Activated CD8-positive, alpha-beta T cell treated with anti-CD3 and anti-CD28 coated beads for 36 hours (primary cell): ENCODE measurements at places on chromosomes 13 and 19. TPM values are rescaled to one million over a fixed set of nuclear protein-coding genes. Genes with fewer than 3 reads are reported as not detected.

The PMIS2 gene
- total RNA-seq: not detected

DNA sequence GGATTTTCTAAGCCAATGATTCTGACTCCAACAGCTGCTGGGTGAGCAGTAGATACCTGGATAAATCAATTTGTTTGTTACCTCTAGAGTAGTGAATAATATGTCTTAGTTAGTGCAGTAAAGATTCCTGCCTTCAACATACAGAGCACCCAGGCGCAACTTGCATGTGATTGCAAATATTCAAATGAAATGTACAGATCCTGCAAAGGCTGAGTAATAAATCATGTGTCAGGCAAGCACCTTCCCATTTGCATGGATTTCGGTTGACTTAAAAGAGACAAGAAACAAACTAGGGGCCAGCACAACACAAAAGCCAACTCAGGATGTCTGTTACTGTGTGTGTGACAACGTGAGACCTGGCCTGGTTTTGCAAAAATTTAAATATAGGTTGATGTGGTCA is 79.7 kb downstream of the TNFSF11 start:
- no peak for DNase-seq
- no peak overlapping the region for H3K4me3 ChIP-seq
- no peak overlapping the region for H3K27ac ChIP-seq

DNA sequence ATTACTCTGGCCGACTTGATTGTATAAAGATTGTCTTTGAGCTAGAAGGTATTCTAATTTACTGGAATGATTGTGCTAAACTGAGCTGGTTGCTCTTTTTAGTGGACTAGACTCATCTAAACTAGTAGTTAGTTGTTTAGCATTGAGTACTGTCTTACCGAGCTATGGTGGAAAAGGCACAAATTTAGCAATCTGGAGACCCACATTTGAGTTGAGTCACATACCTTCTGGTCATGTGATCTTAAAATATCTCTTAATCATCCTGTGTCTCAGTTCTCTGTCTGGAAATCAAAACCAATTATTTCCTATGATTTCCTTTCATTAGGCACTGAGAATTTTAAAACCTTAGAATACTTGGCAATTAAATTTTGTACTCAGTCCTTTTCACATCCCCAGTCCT is 349.5 kb downstream of the IRS2 start:
- H3K27ac ChIP-seq: no peak overlapping the region
- DNase-seq: no peak
- H3K36me3 ChIP-seq: no peaks in the 10 kb centered on the region
- H3K4me1 ChIP-seq: no peaks in the 10 kb centered on the region
- H3K4me3 ChIP-seq: no peak overlapping the region

DNA sequence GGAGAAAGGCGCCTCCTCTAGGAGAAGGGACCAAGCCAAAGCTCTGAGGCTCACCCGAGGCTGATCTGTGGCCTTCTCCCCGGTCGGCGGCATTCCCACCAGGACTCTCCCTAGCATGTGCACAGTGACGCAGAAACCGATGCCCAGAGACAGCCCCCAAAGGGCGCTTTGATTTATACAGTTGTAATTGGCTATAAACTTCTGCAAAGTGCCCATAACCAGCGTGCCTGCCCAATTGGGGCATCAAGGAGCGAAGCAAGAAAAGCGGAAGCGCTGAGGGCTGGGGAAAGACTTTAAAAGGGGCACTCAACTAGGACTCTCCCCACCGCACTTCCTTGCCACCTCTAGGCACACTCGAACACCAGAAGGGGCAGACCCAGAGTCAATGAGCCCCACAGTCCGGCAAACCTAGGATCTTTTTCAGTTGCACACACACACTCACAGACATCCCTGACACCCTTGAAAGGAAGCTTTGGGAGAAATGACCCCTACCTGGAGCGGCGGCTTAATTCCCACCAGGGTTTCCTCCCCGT is 1.8 kb downstream of the CDX2 start:
- no peak overlapping the region for H3K27ac ChIP-seq
- H3K36me3 ChIP-seq: no peaks in the 10 kb centered on the region
- H3K4me1 ChIP-seq: peaks cover 22% of the 10 kb centered on the region

The CHAF1A gene
- total RNA-seq: 78.3 TPM

GRCh38 chr13:25689539-25689938 is 317.8 kb downstream of the ATP8A2 start:
- H3K27me3 ChIP-seq: peaks cover 1% of the 10 kb centered on the region
- H3K36me3 ChIP-seq: no peaks in the 10 kb centered on the region
- no peak for DNase-seq
- no peaks in the 10 kb centered on the region for H3K4me1 ChIP-seq

DNA sequence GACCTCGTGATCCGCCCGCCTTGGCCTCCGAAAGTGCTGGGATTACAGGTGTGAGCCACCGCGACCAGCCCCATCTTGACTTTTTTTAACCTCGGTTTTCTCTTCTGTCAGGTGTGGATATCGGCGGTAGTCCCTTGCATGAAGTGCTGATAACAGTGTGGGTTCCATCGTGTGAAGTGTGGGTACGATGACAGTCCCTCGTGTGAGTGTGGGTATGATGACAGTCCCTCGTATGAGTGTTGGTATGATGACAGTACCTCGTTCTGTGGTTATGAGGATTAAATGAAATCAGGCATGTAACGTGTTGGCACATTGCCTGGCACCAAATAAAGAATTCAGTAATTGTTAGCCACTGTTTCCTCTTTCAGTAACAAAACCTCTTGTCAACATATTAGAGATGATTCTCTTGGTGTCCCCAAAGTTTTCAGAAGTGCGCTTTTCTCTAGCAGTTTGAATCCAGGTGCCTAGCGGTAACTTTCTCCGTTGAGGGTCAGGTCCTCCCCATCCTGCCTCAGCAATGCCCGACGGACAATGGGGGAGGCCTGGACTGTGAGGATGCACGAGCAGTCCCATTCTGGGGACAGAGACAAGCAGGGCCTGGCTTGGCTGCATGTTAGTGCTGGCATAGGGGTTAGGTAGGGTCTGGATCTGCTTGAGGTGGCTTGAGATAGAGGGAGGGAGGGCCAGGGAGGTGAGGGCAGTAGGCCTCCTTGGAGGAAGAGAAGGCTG is 15.3 kb downstream of the GATAD2A start:
- peaks cover 15% of the 10 kb centered on the region for H3K36me3 ChIP-seq
- DNase-seq: peak; percentile 60
- H3K4me1 ChIP-seq: peaks cover 80% of the 10 kb centered on the region
- no peaks in the 10 kb centered on the region for H3K27me3 ChIP-seq

GRCh38 chr19:3494559-3494958 is 5.9 kb downstream of the DOHH start:
- H3K4me1 ChIP-seq: peaks cover 19% of the 10 kb centered on the region
- peaks cover 24% of the 10 kb centered on the region for H3K36me3 ChIP-seq
- no peak overlapping the region for H3K4me3 ChIP-seq
- H3K27me3 ChIP-seq: no peaks in the 10 kb centered on the region

DNA sequence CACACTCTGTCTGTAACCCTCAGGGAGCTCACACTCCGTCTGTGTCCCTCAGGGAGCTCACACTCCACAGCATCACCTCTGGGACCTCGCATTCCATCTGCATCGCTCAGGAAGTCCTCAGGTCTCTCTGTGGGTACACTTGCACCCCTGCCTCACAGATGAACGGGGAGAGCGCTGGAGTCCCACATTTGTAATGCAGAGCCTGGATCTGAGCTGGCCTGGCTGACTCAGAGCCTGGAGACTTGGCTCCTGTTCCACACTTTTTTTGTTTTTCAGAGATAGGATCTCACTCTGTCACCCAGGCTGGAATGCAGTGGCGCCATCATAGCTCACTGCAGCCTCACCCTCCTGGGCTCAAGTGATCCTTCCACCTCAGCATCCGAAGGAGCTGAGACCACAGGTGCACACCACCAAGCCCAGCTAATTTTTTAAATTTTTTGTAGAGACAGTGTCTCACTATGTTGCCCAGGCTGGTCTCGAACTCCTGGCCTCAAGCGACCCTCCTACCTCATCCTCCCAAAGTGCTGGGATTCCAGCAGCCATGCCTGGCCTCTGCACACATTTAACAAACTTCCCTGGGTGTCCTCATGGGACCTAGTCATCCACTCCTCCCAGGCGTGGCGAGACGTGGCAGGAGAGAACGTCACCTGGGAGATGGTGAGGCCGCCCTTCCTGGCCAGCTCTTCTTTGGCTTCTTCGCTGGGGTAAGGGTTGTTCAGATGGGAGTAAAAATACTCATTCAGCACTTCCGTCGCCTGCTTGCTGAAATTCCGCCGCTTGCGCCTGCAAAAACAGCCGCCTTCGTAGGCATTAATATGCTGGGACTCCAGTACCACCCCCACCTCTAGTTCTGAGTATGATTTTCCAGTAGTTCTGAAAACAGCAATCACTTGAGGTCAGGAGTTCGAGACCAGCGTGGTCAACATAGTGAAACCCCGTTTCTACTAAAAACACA is 31.0 kb downstream of the CILP2 start:
- no peak overlapping the region for H3K4me3 ChIP-seq
- peaks cover 25% of the 10 kb centered on the region for H3K36me3 ChIP-seq
- H3K27me3 ChIP-seq: no peaks in the 10 kb centered on the region

The TJP3 gene
- total RNA-seq: 2.4 TPM

DNA sequence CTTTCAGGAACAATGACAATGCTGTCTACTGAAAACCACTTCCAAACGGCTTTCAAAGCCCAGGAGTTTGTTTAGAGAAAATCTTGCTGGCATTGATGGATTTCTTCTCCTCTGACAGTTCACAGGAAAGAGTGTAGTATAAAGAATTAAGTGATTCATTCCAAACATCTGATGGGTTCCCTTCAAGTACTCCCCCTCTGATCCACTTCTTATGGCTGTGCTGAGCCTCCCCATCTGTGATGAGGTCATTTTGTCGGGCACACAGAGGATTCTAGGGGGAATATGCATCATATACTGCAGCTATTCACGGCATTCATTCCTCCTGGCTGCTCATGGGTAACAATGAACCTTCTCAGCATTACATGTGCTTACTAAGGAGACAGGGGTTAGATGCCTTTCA is 107.9 kb downstream of the RGCC start:
- no peak overlapping the region for H3K27ac ChIP-seq
- peaks cover 6% of the 10 kb centered on the region for H3K36me3 ChIP-seq
- no peak for DNase-seq
- H3K4me3 ChIP-seq: no peak overlapping the region

The C19orf85 gene
- total RNA-seq: not detected

DNA sequence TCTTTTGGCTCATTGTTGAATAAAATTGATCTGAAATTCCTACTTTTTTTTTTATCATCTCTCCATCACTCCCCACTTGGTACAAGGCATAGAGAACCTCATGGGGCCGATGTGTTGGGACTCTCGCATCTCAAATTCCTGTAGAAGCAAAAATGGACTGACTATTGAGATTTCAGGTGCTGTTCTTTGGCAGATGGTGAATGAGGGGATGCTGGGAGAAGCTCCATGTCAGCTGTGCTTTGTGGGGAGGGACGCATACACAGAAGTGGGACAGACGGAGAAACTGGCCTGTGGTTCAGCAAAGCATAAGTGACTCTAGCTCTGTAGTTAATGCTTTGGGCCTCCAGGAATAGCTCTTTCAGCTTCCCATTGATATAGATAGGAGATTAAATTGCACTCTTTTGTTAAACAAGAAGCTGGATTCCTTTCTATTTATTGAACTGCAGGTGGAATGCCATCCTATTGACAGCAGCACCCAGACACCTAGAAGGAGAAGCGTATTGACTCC is 194.5 kb upstream of the RNF113B start:
- H3K36me3 ChIP-seq: no peaks in the 10 kb centered on the region
- DNase-seq: no peak
- peaks cover 19% of the 10 kb centered on the region for H3K27me3 ChIP-seq
- no peak overlapping the region for H3K27ac ChIP-seq
- no peaks in the 10 kb centered on the region for H3K4me1 ChIP-seq
- H3K4me3 ChIP-seq: no peak overlapping the region

- no peak overlapping the region for H3K27ac ChIP-seq
- H3K27me3 ChIP-seq: no peaks in the 10 kb centered on the region
These were observed 1442.6 kb downstream of the SLITRK5 start for GRCh38 chr13:89113744-89114143.

The CYP2S1 gene
- not detected for total RNA-seq

The ZNF471 gene
- 1.3 TPM for total RNA-seq

The PTGIR gene
- total RNA-seq: 45.4 TPM

DNA sequence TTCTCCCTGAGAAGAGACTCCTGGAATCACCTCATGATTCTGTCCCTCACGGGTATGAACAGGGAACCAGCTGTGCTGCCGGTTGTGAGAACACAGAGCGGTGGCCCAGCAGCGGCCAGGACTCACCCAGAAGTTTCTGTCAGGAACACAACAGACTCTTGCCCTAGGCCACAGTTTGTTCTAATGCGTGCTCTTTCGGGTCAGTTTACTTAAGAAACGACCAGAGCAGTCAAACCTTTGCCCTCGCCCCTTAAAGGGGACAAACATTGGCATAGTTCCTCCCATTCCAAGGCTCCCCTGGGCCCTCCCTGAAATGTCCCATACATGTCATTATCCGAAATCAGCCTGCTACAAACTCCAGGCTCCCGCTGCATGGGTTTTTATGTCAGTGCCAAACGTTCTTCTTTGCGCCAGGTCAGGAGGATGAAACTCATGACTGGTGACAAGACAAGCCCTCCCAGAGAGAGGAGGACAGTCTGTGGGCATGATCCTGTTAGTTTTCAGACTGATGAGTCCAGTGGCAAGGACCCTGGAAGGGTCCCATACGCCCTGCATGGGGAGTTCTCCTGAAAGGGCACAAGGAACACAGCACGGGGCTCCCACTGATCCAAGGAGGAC is 18.3 kb downstream of the ZIC5 start:
- H3K27me3 ChIP-seq: peaks cover 62% of the 10 kb centered on the region
- no peak overlapping the region for H3K27ac ChIP-seq

The CLEC17A gene
- 0.60 TPM for total RNA-seq

DNA sequence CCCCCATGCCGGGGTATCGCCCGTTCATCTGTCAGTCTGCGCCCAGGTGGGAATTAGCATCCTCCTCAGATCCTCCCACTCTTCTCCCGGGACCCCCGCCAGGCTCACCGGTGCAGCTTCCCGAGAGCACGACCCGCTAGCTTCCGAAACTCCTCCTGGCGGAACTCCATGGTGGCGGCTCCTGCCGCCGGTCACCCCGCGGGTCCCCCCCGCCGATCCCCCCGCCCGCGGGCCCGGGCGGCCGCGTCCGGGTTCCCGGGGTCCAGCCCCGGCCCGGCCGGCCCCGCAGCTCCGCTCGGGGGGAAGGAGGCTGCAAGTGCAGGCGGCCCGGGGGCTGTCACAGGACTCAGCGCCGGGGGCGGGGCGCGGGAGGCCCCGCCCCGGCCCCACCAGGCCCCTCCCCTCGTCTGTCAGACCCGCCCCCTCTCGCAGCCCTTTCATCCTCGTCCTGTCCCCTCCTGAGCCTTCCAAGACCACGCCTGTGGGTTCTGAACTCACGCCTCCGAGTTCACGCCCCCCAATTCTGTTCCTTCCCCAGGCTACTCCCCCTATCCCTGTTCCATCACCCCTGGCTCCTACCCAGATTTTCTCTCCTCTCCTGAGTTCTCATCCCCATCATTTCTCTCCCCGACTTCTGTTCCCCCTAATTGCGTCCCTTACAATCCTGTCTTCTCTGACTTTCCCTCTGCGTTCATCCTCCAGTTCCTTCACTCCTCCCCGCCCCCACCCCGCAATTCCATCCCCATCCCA is at the start of gene SLC17A7:
TSS of gene SLC17A7 (minus strand) at position 318 of the 750 bp plus-strand sequence. CDS start at position 170, 148 bp downstream.
- peaks cover 2% of the 10 kb centered on the region for H3K36me3 ChIP-seq
- peak within 1 kb of the TSS; percentile 74 for H3K4me3 ChIP-seq
- H3K4me1 ChIP-seq: peaks cover 28% of the 10 kb centered on the region
- no peak within 1 kb of the TSS for H3K27ac ChIP-seq
- H3K27me3 ChIP-seq: peaks cover 57% of the 10 kb centered on the region
